NCI-H2029 treated with DMSO at 0.1 percent for 48 hours (cell line): ENCODE measurements at places on chromosomes 3 and 15.

GRCh38 chr3:101677436-101678286 is 729 bp upstream of the ZBTB11 start:
- no peak for DNase-seq

DNA sequence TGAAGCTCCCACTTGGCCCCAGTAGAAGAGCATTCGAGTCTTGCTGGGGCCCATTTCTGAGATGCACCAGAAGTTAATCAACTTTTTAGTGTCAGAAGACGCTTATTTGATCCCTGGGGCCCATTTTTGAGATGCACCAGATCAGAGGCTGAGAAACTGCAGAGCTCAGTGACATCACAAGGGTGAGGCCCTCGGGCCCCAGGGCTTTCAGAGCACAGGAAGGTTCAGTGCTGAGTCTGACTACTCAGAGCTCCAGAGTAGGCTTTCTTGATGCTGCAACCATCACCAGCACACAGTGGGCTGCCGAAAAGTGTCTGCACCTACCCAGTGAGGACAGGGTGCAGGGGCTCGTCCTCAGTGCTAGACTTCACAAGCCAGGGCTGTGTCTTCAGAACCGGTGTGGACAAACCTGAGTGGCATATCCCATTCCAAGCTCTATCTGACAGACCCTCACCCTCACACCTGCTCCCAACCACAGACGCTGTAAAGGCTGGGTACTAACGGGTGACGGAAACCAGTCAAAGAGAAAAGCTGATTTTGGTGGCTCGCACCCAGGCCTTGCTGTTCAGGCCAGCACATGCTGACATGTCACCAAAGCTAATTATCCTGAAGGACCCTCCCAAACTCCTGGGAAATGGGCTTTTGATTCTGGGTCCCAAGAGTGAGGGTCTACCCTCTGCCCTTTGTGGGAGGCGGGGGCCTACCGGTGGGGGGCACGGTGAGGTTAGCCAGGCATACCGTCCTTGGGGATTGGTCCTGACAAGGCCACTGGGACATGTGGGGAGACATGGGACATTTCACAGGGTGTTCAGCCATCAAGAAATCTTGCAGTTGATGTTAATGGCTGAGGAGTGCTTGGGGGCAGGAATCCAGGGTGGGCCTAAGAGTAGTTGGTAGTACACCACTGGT is 83.0 kb downstream of the PDCD6IP start:
- DNase-seq = no peak

GRCh38 chr15:36265422-36265821 is 314.0 kb upstream of the CDIN1 start:
- DNase-seq = no peak

DNA sequence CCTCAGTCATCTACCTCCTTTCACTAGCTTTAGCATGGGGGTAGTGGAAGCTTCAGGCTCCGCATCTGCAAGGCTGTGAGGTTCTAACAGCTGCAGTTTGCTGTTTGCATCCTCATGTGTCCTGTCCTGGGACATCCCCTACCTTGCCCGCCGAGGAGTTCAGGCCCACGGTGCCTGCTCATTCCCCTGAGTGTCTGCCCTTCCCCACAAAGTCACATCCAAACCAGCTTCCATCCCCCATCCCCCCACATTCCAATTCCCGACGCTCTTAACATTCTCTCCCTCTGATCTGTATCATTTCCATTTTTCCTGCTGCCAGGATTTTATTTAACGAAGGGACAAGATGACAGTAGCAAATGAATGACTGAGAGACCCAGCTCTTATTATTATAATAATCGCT is 43.8 kb downstream of the HRH1 start:
- DNase-seq = no peak

GRCh38 chr3:27324686-27325085 is 44.5 kb downstream of the NEK10 start:
- no peak for DNase-seq

- no peak for DNase-seq
These were observed 332.0 kb downstream of the FHIT start for GRCh38 chr3:60919296-60919695.

DNA sequence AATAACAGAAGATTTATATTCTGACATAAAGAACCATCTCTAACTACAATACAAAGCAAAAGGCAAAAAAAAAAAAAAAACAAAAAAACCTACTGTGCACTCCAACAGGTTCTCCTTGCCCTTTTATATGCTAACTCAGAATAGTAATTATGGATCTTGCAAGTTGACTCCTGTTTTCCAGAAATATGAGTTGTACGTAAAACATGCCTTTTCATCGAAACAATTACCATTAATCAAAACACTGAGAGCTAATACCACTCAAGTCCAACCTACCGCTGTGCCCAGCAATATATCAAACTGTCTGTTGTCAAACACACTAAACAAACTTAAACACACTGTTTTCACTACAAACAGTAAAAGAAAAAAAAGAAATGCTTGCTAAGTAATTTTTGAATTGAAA is 389.8 kb downstream of the TBC1D5 start:
- no peak for DNase-seq

- no peak for DNase-seq
These were observed 33.4 kb downstream of the SLC28A2 start for GRCh38 chr15:45285413-45285812.

- no peak for DNase-seq
These were observed 1.4 kb downstream of the CEMIP start for GRCh38 chr15:80780416-80781221.

- peak; percentile 51 for DNase-seq
These were observed 160.2 kb upstream of the TBL1XR1 start for GRCh38 chr3:177357352-177358090.

- DNase-seq = no peak
These were observed 91.3 kb downstream of the SUCNR1 start for GRCh38 chr3:151964743-151965142.

DNA sequence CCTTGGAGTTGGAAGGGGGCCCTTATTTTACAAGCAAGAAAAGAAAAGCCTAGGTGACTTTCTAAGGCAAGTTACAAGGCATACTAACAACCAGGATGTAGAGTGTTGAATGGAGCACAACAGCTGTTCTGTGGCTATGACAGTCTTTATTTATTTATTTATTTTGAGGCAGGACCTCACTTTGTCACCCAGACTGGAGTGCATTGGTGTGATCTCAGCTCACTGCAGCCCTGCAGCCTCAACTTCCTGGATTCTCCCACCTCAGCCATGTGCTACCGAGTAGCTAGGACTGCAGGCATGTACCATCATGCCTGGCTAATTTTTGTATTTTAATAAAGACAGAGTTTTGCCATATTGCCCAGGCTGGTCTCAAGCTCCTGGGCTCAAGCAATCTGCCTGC is 973.4 kb downstream of the ROBO1 start:
- no peak for DNase-seq

- no peak for DNase-seq
These were observed 900.5 kb downstream of the EPHA3 start for GRCh38 chr3:90007778-90008499.

GRCh38 chr3:12170207-12170606 is 11.5 kb upstream of the TIMP4 start:
- DNase-seq = no peak

- no peak for DNase-seq
These were observed 51.9 kb downstream of the BBX start for GRCh38 chr3:107574650-107575049.

- DNase-seq = no peak
These were observed 1075.1 kb downstream of the AGBL1 start for GRCh38 chr15:87154761-87155160.

DNA sequence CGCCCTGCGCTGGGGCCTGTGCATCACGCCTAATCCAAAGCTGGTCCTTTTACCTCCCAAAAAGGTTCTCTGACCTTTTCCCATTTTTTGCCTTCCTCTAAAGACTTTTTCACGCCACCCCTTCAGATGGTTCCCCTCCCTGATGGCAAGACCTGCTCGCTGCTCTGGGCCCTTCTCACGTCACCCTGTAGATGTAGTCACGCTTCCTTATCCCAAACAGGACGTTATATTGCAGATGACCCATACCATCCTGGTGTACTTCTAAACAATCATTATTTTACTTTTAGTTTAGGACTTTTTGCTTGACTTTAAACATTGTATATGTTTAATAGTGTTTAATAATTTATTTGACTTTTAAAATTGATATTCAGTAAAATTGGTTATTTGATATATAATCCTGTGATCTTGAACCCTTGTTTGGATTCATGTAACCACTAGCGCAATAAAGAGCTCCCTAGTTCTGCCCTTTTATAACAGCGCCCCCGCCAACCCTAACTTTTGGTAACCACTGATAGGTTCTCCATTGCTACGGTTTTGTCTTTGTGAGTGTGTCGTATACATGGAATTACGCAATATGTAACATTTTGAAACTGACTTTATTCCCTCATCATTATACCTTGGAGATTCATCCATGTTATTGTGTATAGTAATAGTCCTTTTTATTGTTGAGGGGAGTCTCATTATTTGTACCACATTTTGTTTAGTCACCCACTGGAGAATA is 159.0 kb upstream of the CHRNA7 start:
- DNase-seq = no peak

DNA sequence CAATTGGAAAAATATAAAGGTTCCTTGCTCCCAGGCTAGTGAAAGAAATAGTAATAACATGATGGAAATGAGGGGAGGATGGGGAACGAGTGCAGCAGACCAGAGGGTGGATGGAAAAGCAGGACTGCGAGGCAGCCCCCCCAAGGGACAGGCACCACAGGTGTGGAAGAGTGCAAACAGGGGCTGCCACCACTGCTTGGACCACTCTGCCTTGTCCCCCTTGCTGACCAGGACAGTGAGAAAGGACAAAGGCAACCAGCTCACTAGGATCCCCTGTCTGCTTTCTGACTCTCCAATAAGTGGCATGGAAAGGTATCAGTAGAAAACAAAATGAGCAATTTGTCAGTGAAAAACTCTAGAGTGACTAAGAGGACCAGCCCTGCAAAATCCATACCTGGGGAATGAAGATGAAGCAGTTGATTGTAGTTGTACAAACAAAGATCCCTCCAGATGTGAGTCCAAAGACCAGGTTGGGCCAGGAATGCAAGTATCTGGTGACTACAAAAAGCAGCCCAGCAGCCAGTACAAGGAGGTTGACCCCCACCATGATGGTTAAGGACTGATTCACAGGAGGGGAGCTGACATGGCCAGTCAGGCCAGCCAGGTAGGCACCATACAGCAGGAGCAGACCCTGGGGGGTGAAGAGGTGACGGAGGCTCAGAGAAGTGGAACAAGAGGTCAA is 86.6 kb upstream of the GSK3B start:
- DNase-seq = no peak

- DNase-seq = peak; percentile 47
These were observed 69.9 kb upstream of the GOLIM4 start for GRCh38 chr3:168165390-168166269.

DNA sequence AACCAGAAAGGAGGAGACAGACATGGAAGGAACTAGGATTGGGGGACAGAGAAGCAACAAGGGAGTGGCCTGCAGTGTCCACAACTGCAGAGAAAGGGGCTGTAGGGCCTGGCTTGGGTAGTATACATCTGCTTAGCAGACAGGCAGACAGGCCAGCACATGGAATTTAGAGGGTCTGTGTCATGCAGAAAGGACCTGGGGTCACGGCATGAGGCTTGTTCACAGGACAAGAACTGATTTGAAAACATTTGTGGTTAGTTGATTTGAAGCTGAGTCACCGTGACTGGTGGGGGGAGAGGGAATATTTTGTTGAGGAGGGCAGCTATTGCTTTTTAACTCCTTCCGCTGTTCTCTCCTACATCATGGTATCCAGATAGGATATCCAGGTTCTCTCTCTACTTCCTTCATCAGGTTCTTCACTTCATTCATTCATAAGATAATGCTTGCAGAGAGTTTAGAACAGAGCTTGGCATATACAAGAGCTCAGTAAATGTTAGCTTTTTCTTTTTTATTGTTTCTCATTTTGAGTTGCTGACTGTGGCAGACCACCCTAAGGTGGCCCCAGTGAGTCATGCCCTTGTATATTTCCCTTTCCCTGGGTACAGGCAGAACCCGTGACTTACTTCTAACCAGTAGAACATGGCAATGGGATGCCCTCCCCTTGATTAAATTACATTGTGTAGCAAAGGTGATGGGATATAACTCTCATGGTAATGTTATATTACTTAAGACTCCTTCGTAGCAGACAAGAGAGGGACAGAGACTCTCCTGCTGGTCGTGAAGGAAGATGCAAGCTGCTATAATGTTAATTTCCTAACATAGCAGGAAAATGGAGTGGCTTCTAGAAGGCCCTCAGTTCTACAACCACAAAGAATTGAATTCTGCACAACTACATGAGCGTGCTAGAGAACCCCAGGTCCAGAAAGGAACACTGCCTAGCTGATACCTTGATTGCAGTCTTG is 95.0 kb upstream of the NMNAT3 start:
- no peak for DNase-seq

DNA sequence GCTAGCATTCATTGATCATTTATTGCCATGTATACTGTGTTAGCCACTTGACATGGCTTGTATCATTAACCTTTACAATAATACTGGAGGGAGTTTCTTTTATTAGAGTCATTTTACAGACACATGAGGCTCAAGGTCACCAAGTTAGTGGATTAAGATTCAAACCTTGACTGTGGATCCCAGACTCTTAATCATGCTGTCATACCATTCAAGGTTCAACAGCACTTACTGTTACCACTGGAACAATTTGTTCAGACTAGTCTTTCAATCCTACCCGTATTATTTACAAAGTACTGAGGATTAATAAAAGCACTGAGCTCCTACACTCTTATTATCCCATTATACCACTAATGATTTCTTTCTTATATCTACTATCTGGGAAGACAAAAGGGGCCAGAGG is 1.2 kb downstream of the COX17 start:
- DNase-seq = no peak

- DNase-seq = no peak
These were observed 231.0 kb upstream of the WNT5A start for GRCh38 chr3:55718074-55718473.

DNA sequence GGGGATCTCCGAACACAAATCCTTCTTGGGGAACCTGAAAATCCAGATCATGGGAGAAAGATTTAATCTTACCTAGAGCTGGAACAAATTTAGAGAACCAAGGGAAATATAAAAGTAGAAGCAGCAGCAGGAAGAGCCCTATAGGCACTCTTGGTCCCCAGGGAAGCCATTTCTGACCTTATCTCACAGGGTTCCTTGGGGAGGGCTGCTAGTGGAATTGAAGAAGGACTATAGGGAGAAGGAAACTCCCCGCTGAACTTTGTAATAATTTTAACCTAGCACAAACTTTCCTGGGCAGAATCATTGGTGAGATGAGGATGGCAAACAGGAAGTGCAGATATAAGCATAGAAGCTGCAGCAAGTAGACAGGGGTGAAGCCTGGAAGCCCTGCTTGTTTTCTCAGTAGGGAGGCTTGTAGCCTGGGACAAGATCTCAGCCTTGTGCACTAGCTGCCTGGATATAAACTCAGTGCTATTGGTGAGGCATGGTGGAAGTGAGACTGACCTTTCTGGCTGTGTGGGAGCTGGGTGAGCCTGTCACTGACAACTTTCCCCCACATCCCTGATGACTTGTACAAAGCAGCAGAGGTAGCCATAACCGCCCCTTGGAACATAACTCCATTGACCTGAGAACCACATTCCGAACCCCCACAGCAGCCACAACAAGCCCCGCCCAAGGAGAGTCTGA is 343.0 kb upstream of the TGFBR2 start:
- DNase-seq = no peak

- DNase-seq = no peak
These were observed 71.4 kb downstream of the GHSR start for GRCh38 chr3:172376881-172377280.
